Stimulated activated CD4-positive, alpha-beta T cell treated with anti-CD3 and anti-CD28 coated beads, Interleukin-15, amount 100 ng/mL, for 24 hours (primary cell): ENCODE measurements at places on chromosomes 2 and 18.

- DNase-seq, result no peak
Measured at GRCh38 chr2:182821182-182821581, 45.3 kb downstream of the FRZB start.

GRCh38 chr18:51049137-51049536, 19.1 kb downstream of the SMAD4 start:
- DNase-seq, result no peak

DNA sequence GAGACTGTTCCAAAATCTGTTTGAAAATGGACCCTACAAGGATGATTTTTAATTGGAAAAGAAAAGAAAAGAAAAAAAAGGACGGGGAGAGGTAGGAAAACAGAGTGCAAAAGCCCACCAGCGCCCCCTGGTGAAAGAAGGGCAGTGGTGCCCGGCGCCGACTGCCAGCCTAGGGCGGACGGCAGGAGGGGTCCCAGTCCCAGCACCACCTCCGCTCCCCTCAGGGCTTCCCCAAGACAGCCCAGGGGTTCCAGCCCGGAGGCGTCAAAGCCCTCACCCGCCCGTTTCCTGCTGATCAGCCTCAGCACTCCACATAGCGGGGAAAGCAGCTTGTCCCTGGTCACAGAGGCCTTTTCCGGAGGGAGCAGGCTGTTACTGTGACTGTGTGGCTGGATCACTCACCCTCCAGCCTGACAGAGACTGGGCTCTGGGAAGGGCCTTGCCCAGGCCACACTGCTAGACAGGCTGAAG, 213.9 kb downstream of the TFCP2L1 start:
- peak; percentile 74 for DNase-seq

- no peak for DNase-seq
Measured at GRCh38 chr2:134260713-134261112, 6.8 kb downstream of the MGAT5 start.

DNA sequence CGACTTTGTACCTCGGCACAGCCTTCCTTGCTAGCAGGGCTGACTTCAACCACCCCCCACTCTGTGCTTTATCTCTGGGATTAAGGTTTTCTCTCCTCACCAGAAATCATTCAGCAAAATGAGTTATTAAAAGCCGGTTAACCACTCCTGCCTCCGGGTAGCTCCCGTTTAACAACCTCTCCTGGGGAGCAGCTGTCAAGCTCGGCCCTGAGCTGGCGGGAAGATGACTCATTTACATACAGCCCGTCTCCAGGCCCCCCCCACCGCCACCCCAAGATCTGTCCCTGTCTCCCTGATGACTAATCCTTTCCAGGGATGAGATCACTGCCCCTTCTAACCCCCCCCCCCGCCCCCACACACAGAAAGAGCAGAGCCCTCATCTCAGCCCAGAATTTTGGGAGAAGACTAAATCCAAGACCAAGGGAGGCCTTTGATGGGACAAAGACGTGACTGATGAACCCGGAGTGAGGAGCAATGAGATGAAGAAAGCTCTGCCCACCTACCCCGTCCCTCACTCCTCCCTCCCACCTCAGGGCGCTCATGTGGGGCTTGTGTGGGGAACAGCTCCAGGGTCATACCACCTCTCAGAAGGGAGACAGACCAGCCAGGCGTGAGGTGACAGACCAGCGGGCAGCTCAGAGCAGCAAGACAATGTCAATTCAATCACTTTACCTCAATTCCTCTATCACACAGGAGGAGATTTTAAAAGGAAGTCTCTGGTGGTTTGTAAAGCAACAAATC, 131.4 kb downstream of the MSH2 start:
- DNase-seq, result peak; percentile 25

- no peak for DNase-seq
Measured at GRCh38 chr2:47129191-47129706, 25.9 kb downstream of the STPG4 start.

GRCh38 chr2:231306791-231307393, 88.6 kb upstream of the B3GNT7 start:
- DNase-seq, result no peak

- DNase-seq, result no peak
Measured at GRCh38 chr2:162579986-162580385, 236.1 kb downstream of the GCA start.

DNA sequence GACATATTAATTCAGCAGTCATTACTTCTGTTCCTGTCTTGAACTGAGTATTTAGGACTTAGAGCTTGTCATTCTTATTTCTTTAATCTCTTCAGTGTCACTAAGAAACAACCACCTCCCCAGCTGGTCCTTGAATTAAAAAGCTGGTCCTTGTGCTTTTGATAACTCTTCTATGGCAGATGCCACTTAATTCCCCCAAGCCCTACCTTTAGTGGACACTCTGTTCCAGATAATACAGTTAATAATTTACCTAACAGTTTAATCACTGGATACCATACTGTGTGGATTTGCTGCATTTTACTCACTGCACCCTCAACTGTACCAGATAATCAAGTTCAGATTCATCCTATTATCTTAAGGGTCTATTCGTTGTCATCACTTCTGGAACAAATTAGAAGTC, 73.1 kb downstream of the SKA1 start:
- no peak for DNase-seq

DNA sequence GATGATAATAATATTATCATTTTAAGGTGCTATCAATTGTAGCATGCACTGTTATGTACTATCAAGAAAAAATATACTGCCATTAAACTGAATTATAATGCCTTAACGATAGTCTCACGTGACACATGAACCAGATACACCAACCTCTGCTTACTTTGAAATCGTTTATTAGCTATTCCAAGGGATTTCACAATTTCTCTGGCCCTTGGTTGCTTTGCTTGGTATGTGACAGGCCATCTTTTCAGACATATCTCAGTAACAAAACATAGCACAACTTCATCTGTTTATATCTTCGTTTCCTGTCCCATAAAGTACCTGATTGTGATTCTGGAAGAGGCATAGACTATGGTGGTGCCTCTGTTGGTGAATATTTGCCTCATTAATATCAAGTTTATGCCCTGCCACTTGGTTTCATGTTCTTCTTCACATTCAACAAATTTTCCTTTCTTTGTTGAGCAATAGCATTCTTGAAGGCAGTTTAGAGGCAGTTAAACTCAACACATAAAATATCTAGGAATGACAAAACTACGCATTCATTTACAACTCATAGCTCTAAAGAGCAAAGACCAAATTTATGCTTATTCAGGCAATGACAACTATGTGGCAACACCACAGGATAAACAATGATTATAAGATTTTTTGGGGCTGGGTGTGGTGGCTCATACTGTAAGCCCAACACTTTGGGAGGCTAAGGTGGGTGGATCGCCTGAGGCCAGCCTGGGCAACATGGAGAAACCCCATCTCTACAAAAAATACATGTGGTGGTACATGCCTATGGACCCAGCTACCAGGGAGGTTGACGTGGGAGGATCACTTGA, 84.3 kb downstream of the MCFD2 start:
- no peak for DNase-seq

GRCh38 chr2:211404098-211404497, 847.7 kb downstream of the CPS1 start:
- no peak for DNase-seq

- DNase-seq, result no peak
Measured at GRCh38 chr2:74001781-74002504, 17.2 kb downstream of the TET3 start.

DNA sequence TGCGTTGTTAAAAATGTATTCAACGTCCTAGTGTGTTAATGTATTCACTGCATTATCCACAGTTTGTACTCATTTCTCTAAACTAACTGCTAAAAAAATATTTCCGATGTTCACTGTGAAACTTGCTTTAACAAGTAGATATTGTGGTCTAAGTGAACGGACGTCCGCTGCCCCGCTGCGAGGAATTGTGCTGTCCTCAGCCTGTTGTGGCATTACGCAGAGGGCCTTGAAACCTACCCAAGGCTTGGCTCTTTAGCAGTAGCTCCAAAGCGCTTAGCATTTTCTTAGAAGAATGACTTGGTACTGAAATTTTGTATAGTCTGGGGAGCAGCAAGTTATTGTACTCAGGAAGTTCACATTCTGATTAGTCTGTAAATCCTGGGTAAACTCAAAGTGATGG, 136.5 kb upstream of the SP5 start:
- DNase-seq, result no peak

DNA sequence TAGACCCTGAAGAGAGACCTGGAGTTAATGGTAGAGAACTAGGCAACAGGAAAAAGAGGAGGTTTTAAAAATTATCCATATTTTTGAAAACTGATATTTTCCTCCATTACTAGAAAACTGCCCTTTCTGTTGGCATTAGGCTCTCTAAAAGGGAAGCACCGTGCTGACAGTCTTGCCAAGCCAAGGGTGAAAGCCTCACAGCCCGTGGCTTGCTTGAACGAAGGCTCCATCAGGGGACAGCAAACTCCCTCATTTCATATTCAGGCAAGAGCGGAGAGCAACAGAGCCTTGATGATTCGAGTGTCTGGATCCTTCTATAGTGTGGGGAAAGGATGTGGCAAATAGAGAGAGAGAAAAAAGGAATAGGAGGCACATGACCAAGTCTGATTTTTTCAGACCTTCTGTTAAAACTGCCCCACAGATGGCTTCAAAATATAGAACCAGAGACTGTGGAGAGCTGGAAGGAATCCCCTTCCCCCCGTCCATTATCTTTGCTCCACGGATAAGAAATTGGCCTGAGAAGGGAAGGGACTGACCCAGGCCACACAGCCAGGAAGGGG, 67.0 kb downstream of the CACNB4 start:
- no peak for DNase-seq

DNA sequence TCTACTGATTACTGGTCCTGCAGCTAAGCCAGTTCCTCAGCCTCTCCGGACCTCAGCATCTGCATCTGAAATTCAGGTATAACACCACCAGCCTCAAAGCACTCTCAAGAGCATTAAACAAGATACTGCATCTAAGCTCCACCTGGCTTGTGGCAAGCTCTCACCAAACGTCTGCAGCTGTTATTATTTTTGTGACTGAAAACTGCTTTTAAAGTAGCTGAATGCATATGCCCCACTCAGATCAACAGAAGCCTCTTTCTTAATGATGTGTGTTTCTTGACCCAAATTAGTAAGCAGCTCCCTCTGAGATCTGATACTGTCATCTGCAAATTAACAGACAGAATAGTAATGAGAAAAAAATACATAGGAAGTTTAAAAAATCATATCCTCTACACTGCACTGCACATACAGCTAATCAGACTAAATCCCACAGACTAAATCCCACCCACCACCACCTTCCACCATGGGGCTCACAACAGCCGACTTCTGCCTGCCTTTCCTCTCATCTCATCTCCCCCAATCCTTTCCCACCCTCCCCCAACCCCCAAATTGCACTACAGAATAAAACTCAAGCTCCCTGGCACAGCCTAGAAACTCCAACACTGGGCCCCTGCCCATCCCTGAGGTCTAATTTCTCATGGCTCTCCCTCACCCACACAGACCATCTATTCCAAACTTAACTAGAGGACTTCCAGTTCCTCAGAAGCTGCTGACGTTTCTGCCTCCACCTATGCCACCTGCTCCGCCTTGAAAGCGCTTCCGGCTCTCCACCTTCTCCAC, 52.9 kb downstream of the TMEM163 start:
- no peak for DNase-seq

GRCh38 chr2:124241-124880, 78.1 kb upstream of the FAM110C start:
- DNase-seq, result no peak

GRCh38 chr2:170324640-170325046, 146.7 kb downstream of the MYO3B start:
- peak; percentile 39 for DNase-seq

DNA sequence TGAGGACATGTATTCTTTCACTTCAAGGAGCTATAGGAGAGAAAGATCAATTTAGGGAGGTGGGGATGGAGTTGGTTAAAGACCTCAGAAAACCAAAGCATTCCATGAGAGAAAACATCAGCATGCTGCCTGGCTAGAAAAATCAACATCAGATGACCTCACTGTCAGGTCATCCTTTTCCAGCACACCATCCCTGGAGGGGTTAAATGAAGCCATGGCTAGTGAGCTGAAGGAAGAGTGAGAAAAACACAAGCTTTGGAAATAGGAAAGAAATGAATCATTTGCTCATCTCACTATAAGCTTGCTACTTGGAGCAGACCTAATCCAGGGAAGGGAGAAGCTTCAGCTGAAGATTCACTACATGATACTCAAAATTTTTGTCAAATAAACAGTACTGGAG, 109.5 kb upstream of the ITGB6 start:
- DNase-seq, result no peak

GRCh38 chr18:37486848-37487247, 78.8 kb downstream of the CELF4 start:
- no peak for DNase-seq

- no peak for DNase-seq
Measured at GRCh38 chr2:65605743-65606058, 173.3 kb upstream of the SPRED2 start.

GRCh38 chr2:233281992-233282603, 25.5 kb upstream of the SAG start:
- DNase-seq, result no peak

DNA sequence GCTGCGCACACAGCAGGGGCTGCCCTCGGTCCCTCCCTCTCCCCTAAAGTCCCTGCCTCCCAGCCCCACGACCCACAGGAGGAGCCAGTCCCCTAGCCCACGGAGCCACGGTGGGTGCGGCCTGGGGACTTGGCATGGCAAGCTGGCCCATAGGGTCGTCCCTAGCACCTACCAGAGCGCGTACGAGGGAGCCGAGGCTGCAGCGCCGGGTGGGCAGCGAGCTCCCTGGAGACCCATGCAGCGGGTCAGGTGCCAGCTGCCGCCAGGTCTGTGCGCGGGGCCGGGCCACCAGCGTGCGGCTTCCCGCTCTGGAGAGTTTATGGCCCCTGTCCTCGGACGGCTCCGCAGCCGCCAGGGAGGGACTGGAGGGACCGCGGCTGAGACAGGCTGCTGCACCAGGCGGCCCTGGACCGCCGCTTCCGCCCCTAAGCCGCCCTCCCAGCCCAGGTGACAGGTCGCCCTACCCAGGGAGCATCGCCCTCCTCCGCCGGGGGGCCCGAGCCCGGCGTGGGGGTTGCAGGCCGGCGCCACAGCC, 273.6 kb downstream of the CCDC74A start:
- DNase-seq, result no peak

GRCh38 chr2:215573496-215573895, 137.6 kb upstream of the FN1 start:
- no peak for DNase-seq

DNA sequence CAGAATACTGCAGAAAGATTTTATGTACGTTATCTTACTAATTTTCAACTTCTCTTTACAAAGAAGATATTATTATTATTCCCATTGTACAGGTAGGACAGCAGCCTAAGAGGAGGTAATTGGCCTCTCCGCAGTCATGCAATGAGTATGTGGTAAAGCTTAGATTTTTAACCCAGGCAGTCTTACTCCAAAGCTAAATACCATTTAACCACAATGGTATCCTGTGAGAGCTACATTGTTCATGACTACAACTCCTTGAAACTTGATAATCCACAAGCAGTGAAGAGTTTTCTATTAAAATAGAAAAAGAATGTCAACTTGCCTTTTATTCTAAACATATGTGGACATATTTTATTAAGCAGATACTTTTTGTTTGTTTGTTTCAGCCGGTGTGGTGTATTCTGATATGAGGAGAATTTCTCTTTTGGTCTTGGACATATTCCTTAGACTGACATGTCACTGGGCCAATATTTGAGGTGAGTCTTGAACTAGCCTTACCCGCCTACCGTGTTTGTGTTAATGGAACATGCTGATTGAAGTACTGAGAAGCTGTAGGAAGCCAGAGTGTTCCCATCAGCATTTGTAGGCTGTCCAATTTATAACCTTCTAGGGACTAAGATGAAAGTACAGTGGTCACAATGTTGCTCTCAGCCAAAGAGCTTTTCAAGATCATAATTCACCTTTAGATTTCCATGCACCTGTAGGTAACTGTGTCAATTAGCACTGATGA, 293.9 kb upstream of the DCC start:
- DNase-seq, result no peak
